ENCODE measurements at places on chromosomes 7 and 10. TPM values are rescaled to one million over a fixed set of nuclear protein-coding genes. Genes with fewer than 3 reads are reported as not detected.

DNA sequence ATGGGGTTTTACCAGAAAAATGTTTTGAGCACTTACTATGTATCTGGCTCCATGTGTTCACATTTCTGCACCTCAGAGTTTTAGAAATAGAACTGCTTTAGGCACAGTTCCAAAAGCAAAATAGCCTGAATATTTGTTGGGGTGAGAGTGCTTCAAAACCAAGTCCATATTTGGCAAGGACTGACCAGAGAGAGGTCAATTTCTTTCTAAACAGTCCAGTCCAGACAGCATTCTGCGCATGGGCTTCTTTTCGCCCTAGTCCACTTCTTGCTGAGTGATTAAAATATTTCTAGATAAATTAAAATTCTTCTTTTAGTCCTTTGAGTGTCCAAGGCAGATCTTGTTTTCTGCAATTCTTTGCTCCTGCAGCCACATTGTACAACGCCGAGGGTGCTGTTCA lies 427.0 kb downstream of the PHTF2 start:
- H3K27me3 ChIP-seq: no peaks in the 10 kb centered on the region
- no peak overlapping the region for H3K27ac ChIP-seq
- no peak for DNase-seq
- no peaks in the 10 kb centered on the region for H3K36me3 ChIP-seq
- H3K4me3 ChIP-seq: no peak overlapping the region

PRKG1 gene
- total RNA-seq: not detected

- no peak for DNase-seq
- no peak overlapping the region for H3K27ac ChIP-seq
- H3K4me3 ChIP-seq: no peak overlapping the region
Observed at GRCh38 chr10:91689731-91690168, 56.9 kb upstream of the PPP1R3C start.

DNA sequence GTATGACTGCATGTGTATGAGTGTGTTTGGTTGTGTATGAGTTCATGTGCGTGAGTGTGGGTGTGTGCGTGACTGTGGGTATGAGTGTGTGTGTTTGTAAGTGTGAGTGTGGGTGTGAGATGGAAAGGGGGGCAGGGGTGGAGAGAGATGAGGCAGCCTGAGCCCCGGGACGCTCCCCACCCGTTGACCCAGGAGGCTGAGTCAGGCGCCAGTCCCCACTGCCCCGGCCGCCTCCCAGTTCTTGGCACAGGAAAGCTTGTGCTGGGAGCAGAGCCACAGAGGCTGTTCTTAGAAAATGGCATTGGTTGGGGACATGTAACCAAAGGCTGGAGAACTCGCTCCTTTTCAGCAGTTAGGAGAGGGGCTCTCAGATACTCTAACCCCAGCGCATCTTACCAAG lies 27.8 kb upstream of the NUB1 start:
- no peaks in the 10 kb centered on the region for H3K27me3 ChIP-seq
- no peak overlapping the region for H3K4me3 ChIP-seq
- DNase-seq: no peak
- H3K36me3 ChIP-seq: peaks cover 6% of the 10 kb centered on the region
- peaks cover 13% of the 10 kb centered on the region for H3K4me1 ChIP-seq

DNA sequence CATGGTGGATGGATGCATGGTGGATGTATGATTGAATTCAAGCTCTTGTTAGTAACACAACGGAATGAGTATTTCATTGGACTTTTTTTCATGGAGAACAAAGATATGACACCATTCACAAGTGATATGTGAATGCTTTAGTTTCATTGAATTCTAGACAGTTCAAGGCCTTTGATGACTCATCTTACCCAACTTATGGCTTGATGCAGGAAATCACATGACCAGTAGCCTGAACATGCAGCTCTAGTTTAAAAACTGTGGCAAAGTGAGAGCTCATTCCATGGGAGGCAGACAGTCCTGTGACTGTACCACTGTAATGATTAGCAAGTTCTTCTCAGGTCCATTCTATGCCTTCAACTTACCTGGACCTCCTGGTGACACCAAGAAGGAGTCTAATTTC lies 1239.3 kb downstream of the TYW1 start:
- H3K4me1 ChIP-seq: no peaks in the 10 kb centered on the region
- H3K27me3 ChIP-seq: no peaks in the 10 kb centered on the region
- DNase-seq: no peak
- peaks cover 3% of the 10 kb centered on the region for H3K36me3 ChIP-seq
- H3K4me3 ChIP-seq: no peak overlapping the region
- H3K27ac ChIP-seq: no peak overlapping the region

EBF3 gene
- total RNA-seq: not detected

- peaks cover 9% of the 10 kb centered on the region for H3K4me1 ChIP-seq
- no peak overlapping the region for H3K27ac ChIP-seq
- peak overlapping the region; percentile 19 for H3K4me3 ChIP-seq
- no peaks in the 10 kb centered on the region for H3K36me3 ChIP-seq
- peaks cover 23% of the 10 kb centered on the region for H3K27me3 ChIP-seq
Observed at GRCh38 chr10:93198401-93199131, 124.9 kb downstream of the CYP26A1 start.

DNA sequence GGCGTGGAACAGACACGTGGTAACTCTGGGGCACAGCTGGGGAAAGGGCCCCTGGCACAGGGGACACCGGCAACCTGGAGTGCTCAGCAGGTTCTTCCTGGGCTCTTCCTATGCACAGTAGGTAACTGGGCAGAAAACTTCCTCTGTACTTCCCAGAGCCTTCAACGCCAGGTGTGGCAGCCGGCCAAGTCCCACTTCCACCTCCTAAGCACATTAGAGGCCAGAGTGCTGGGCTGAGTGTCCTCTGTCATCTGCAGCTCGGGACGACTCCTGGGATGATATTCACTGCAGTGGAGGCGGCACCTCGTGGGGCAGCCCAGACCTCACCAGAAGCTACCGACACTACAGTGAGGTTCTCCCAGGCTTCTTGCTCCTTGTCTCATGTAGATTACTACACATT lies 114.5 kb downstream of the LARP4B start:
- no peak for DNase-seq
- no peak overlapping the region for H3K27ac ChIP-seq

ZNF853 gene
- total RNA-seq: 4.0 TPM

DNA sequence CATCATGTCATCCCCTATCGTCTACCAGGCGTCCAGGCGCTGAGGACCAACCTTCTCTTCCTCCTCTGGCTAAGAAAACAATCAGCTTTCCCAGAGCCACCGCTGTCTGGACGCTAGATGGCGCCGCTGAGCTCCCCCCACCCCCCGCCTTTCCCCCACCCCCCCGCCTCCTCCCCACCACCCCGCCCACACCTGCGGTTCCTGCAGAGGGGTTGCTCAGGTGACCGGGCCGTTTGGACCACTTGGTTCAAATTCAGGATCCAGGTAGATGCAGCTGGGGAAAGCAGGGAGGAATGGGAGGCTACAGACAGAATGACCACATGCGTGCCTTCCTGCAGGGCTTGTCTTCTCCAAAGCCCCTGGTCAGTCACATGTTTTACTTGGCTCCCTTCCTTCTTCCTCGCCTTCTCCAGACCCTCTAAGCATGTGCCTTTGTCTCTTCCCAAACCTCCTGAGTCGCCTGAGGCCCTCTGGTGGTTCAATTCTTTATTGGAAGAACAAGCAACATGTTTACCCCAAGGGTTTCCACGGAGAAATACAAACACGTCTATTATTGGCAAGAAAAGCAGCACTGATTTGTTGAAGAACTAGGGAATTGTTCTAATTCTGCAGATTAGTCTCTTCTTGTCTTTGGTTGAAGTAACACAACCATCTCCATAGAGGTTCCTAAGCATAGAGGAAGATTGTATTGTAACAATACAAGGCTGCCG lies 24.7 kb downstream of the AOC1 start:
- peak overlapping the region; percentile 39 for H3K4me3 ChIP-seq
- H3K36me3 ChIP-seq: peaks cover 7% of the 10 kb centered on the region
- peaks cover 24% of the 10 kb centered on the region for H3K27me3 ChIP-seq
- no peaks in the 10 kb centered on the region for H3K4me1 ChIP-seq

MKI67 gene
- 217 TPM for total RNA-seq

DNA sequence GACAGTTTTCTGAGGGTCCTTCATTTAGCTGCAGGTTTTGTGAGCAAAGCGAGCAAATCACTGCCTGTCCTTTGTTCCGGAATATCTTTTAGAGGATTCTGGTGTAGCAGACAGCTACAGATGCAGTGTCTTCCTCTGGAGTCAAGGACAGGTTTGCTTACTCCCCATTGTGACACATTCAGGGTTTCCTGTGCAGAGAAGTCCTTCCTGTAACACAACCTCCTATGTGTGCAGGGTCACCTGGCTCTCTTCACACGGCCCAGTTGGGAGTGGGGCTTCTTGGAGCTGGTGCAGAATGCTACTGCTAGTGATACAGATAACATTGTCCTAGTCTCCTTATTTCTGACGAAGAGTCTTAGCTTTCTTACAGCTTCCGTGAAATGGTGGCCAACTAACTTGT lies 47.9 kb downstream of the RBM33 start:
- no peak for DNase-seq
- no peak overlapping the region for H3K4me3 ChIP-seq
- no peaks in the 10 kb centered on the region for H3K27me3 ChIP-seq
- peaks cover 22% of the 10 kb centered on the region for H3K36me3 ChIP-seq
- no peak overlapping the region for H3K27ac ChIP-seq

- no peaks in the 10 kb centered on the region for H3K27me3 ChIP-seq
- H3K4me1 ChIP-seq: no peaks in the 10 kb centered on the region
- no peak overlapping the region for H3K27ac ChIP-seq
- no peak overlapping the region for H3K4me3 ChIP-seq
- DNase-seq: no peak
- no peaks in the 10 kb centered on the region for H3K36me3 ChIP-seq
Observed at GRCh38 chr7:14747701-14748100, 154.8 kb downstream of the DGKB start.

GRCh38 chr10:72466018-72466417 lies 111.3 kb upstream of the DNAJB12 start:
- no peaks in the 10 kb centered on the region for H3K4me1 ChIP-seq
- H3K27ac ChIP-seq: no peak overlapping the region
- no peak for DNase-seq
- H3K27me3 ChIP-seq: no peaks in the 10 kb centered on the region

GRCh38 chr7:131723926-131724325 lies 167.5 kb upstream of the PODXL start:
- H3K27ac ChIP-seq: no peak overlapping the region
- H3K4me3 ChIP-seq: no peak overlapping the region
- no peak for DNase-seq
- H3K27me3 ChIP-seq: no peaks in the 10 kb centered on the region
- no peaks in the 10 kb centered on the region for H3K4me1 ChIP-seq

GRCh38 chr10:108410236-108410635 lies 1245.7 kb upstream of the SORCS1 start:
- H3K27ac ChIP-seq: no peak overlapping the region
- H3K4me1 ChIP-seq: no peaks in the 10 kb centered on the region
- H3K36me3 ChIP-seq: no peaks in the 10 kb centered on the region

- H3K27ac ChIP-seq: no peak overlapping the region
- no peak for DNase-seq
- no peaks in the 10 kb centered on the region for H3K27me3 ChIP-seq
- peaks cover 3% of the 10 kb centered on the region for H3K36me3 ChIP-seq
- H3K4me1 ChIP-seq: no peaks in the 10 kb centered on the region
- H3K4me3 ChIP-seq: no peak overlapping the region
Observed at GRCh38 chr7:134289423-134289822, 27.3 kb downstream of the SLC35B4 start.

DNA sequence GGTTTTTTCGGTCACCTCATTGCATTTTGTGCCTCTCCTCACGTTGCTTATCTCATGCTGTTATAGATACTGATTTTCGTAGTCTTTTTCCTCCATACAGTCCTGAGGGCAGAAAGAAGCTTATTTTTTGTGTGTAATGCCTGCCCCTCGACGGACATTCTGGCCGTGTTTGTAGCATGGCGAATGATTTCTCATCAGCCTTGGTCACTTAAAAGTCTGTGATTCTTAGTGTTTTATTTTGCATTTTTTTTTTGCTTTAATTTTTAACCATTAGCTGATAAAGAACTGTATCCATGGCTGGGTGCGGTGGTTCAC lies 469 bp upstream of the NOC3L start:
- H3K27ac ChIP-seq: no peak overlapping the region
- peaks cover 10% of the 10 kb centered on the region for H3K36me3 ChIP-seq
- peaks cover 38% of the 10 kb centered on the region for H3K4me1 ChIP-seq
- H3K4me3 ChIP-seq: peak overlapping the region; percentile 94
- DNase-seq: no peak
- H3K27me3 ChIP-seq: peaks cover 17% of the 10 kb centered on the region

PPP1R9A gene
- 0.02 TPM for total RNA-seq

DGKI gene
- total RNA-seq: 17.8 TPM

VSTM4 gene
- total RNA-seq: not detected

Measured in activated T-cell treated with anti-CD3 and anti-CD28 coated beads, Interleukin-2, amount 50 U/mL, for 72 hours (primary cell).